ENCODE measurements at places on chromosomes 7 and 10.
A peak's percentile ranks its signal among the peaks of the same experiment; 100 is the strongest.

DNA sequence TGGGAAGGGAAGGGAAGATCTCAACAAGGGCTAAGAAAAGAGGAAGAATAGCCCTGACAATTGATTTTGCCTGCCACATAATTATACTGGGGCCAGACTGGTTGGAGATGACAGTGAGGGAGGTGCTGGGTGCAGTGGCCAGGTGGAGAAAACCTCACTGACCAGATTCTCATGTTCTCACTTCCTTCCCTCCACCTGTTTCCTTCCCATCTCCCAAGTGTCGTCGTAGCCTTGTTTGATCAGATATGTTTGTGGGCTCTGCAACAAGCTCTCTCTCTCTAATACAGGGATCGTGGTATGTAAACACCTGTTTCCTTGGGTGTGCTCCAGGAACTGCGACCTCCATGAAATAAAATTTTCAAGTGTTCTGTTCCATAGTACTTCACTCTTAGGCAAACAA lies 60.2 kb downstream of the VCL start:
- DNase-seq, result no peak

DNA sequence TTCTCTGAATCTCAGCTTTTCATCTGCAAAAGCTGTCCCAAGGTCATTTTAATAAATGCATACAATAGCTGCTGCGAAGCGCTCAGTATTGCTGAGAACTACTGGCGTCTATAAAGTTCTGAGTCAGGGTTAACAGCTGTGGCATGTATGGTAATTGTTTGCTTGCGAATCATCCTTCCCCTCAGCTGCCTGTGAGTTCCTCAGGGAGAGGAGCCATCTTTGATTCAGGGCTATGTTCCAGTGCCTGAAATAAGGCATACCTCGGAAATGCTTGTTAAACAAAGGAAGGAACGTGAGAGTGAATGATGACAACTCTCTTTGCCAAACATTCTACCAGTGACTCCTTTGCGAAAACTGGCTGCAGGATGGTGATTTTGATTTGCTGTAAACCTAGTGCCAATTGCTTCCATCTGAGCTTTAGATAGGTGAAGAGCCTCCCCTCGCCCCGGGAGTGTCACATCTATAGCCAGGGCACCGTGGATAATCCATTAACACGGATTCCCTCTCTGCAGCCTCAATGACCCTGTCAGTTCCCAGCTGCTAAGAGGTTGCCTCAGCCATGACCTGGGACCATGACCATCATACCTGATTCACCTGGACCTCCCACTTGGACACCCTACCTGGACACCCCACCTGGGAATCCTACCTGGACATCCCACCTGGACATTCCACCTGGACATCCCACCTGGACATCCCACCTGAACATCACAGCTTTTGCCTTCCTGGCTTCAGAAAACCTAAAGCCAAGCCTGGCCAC lies 39.6 kb downstream of the GPRIN2 start:
- no peak for DNase-seq

DNA sequence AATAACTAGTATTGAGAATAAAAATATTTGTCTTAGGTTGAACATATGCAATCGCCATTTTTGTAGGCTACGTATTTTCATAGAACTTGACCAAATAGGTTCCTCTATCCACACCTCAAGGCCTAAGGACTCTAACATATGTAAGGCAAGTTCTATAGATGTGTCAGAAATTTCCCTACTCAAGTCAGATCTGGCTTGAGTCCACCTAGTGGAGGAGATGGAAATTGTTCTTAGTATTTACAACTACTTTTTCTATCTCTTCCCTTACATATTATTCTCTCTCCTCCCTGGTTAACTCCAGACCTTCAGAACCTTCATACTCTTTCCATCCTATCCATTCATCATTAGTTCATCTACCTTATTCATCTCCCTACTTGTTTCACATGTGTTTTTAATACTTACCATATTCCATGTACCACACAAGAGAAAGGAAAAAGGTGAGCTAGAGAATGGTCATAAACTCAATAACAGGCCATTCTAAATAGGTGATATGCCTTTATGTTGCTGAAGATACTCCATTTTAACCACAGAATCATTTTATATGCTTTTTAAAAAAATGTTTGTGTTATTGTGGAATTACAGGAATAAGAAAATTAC lies 174.5 kb upstream of the HDAC9 start:
- DNase-seq, result peak; percentile 20

GRCh38 chr7:42012313-42012712 lies 224.7 kb downstream of the GLI3 start:
- DNase-seq, result no peak

- DNase-seq, result no peak
Measured at GRCh38 chr10:79017882-79018520, 50.8 kb upstream of the ZMIZ1 start.

GRCh38 chr7:18900803-18901202 lies 216.6 kb downstream of the TWIST1 start:
- DNase-seq, result no peak

DNA sequence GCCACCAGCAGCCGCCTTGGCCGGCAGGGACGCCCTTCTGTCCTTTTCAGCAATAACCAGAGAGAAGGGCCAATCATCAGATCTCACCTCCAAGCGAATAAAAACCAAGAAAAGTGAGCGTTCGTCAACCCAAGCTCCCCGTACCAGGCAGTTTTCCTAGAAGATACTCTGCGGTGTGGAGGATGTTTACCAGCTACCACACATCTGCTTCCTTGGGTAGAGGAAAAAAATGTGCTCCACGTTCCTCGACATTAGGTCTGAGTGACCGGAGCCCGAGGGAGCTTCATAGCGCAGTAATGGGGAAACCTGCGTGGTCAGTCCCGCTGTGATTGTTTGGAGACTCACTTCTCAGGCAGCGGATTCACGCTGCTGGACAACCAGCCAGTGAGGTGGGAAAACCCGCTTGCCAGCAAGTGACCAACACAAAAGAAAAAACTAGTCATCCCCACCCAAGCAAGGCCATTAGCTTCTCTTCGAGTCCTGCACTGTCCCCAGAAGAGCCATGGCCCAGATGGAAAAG lies 73.0 kb downstream of the ZRANB1 start:
- DNase-seq, result no peak

GRCh38 chr7:4851459-4852422 lies 10.1 kb downstream of the PAPOLB start:
- no peak for DNase-seq

GRCh38 chr10:130357226-130357625 lies 221.0 kb downstream of the GLRX3 start:
- no peak for DNase-seq

- no peak for DNase-seq
Measured at GRCh38 chr10:133142523-133143199, 17.4 kb upstream of the KNDC1 start.

- DNase-seq, result no peak
Measured at GRCh38 chr10:117136391-117136975, 1.6 kb downstream of the VAX1 start.

GRCh38 chr10:133019651-133020050 lies 68.1 kb upstream of the ADGRA1 start:
- DNase-seq, result no peak

DNA sequence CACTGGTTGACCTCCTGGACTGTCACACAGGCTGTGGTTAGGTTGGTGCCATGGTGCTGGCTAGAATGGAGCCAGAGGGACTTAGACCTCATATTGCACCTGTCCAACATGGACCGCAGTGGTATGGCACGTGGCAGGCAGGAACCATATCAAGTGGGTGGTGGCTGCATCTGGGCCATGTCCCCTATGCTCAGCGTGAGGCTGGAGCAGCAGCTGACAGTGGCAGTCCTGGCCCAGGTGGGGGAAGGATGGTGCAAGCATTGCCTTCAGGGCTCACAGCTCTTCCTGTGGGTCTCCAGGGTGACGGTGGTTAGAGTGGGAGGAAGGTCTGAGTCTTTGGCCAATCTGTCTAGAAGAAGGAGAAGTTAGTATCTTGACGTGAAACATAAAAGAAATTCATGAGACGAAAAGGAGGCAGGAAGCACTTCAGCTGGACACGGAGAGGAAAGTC lies 54.5 kb upstream of the PFKFB3 start:
- no peak for DNase-seq

DNA sequence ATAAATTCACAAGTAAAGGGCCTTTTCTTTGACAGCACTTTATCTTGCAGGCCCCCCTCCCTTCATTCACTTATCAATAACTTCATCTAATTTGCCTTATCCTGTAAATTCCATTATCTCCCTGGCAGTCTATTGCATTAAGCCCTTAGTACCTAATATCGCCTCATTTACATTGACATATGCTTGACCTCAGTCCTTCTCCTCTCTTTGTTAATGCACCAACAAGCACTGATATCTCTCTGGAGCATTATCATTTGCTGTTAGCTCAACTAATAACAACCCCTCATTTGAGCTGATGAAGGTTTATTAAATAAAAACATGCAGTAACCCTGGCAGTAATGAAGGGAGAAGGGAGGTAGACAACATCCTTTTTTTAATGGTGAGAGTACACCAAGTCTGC lies 46.8 kb downstream of the EXOC4 start:
- DNase-seq, result no peak

DNA sequence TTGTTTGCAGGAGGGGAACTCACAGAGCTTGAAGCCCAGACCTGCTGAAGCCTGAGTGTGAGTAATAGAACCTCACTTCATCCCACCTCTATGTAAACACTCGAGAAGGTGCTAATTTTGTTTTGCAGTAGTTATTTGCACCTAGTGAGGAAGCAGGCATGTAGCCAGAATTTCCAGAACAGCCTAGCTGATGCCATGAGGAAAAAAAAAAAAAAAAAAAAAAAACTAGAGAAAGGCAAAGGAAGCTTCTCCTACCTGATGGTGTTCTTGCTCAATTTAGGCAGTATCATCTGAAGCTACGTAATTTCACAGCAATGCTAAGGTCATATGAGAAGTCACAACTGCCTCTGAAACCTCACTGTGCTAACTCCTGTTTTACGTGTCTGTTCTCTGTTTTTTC lies 13.6 kb upstream of the GPR37 start:
- peak; percentile 70 for DNase-seq

DNA sequence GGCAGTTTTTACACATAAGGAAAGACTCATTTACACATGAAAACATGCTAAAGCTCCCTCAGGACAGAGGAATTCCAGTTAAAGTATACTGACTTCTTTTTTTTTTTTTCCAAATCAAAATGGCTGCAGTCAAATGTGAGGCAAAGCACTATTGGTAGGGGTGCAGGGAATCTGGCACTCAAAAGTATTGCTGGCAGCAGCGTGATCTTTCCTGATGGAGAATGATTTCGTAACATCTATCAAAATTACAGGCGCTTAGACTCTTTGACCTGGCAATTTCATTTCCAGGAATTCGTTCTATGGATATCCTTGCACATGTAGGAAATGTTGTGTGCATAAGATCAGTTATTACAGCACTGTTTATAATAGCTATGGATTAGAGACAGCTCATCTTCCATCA lies 65.7 kb downstream of the VSTM4 start:
- no peak for DNase-seq

GRCh38 chr7:98119256-98119918 lies 12.7 kb downstream of the LMTK2 start:
- peak; percentile 17 for DNase-seq

DNA sequence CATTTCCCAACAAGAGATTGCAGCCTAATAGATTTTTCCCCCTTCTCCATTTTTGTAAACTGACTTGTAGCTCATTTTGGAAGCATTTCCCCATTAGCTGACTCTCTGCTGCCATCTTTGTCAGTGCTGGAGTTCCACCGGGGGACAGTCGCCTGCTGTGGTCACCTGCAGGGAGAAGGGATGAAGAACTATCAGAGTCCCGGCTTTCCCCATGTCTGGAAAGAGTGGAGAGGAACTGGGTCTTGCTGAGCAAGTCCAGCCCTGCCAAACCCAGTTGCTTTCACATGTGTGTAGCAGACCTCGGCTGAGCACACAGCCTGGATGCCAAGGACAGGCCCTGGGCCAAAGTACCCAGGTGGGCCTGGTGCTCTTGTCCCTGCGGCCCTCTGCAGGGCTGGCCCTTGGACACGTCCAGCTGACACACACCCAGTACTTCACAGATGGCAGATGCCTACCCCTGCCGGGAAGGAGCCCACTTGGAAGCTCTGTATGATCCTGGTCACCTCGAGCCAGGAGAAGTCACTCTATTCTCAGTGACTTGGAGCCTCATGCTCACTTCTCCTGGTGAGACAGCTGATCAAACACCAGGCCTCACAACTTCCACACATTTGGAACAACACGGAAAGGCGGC lies 157.3 kb upstream of the NPVF start:
- DNase-seq, result no peak

DNA sequence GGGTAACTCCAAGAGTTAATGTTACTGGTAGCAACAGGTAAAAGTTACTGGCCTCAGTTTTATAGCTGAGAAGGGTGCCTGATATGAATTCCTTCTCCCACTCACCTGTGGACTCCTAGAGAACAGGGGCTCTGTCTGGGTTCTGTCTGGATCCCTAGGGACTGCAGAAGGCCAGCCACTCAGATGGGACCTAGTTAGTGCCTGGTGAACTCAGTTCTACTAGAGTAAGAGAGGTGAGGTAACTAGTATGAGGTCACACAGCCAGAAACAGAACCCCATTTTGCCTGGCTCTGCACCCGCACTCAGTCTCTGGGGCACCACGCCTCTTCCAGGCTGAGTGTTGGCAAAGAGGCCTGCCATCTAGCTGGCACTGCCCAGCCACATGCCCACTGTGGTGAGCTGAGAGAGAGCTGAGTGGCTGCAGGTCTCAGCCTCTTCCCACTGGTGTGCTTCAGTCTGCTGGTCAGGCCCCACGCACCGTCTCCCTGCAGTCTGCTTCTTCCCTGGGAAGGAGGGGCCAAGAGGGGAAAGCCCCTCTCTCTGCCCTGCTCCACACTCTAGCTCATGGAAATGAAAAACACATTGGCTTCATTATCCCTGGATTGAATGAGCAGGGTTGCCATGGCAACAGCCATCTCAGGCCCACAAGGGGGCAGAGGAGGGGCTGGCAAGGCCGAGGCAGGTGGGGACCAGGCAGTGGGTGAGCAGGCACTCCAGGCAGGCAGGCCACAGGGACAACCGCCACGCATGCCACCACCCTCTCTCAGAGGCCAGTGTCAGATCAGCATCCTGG lies 110.6 kb downstream of the ZMIZ1 start:
- no peak for DNase-seq

- DNase-seq, result no peak
Measured at GRCh38 chr7:148809856-148810255, 74.2 kb downstream of the EZH2 start.

DNA sequence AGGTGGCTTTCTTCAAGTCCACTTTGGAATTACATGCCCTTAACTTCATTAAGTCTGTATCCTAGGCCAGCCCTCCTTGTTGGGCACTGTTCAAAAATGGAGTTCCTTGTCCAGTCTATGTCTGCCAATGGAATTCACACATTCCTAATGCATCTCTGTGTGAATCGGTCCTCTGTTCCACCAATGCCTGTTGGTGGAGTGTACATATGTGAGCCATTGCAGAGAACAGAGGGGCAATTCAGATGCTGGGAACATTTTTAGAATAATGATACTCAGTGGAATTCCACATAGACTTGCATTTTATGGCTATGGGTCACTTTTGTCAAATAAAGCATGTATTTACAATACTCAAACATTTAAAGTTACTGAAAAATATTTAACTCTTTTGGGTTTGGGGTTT lies 108.3 kb downstream of the COL28A1 start:
- DNase-seq, result no peak

DNA sequence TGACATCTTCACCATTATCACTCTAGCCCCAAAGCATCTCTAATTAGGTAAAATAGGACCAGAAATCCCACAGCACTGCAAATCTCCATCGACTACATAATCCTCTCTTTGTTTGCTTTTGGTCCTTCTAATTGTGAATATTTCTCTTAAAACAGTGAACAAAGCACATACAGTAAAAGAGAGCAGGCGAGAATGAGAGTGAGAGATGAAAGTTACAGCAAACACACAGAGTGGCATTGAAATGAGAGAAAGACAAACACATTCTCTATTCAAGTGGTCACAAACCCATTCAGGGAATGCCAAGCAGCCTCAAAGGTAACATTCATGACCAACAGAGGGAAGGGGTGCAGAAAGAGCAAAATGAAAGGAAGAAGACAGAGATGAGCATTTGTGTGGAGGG lies 109.8 kb upstream of the PTN start:
- no peak for DNase-seq
